ENCODE measurements at places on chromosomes 1 and 21. TPM values are rescaled to one million over a fixed set of nuclear protein-coding genes. Genes with fewer than 3 reads are reported as not detected.

KIF21B gene
- 31.8 TPM for total RNA-seq

TDRD10 gene
- not detected for total RNA-seq

- H3K27ac ChIP-seq = no peak overlapping the region
- no peaks in the 10 kb centered on the region for H3K36me3 ChIP-seq
- no peak for DNase-seq
Measured at GRCh38 chr1:5526385-5526750, 465.9 kb downstream of the NPHP4 start.

DNA sequence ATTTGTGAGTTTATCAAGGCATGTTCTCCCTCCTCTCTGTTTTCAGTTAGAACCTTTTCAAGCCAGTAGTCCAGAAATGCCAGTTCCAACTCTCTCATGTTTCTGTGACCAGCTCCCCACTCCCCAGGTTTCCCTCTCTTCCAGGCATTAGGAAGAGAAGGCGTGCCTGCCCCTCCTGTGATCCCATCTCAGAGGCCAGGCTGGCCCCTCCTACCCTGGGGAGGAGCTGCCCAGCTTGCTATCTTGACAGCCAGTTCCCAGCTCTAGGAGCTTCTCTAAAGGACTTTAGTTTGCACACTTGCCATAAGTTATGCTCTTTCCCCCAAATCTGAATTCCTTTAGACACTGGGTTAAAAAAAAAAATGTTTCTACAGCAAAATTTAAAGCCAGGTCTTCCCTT lies 8.9 kb downstream of the HYI start:
- no peak overlapping the region for H3K27ac ChIP-seq
- peaks cover 91% of the 10 kb centered on the region for H3K36me3 ChIP-seq
- no peaks in the 10 kb centered on the region for H3K27me3 ChIP-seq
- DNase-seq = no peak
- H3K4me1 ChIP-seq = no peaks in the 10 kb centered on the region

GRCh38 chr1:54556110-54556509 lies 8.1 kb downstream of the ACOT11 start:
- no peak for DNase-seq
- no peak overlapping the region for H3K27ac ChIP-seq
- H3K27me3 ChIP-seq = peaks cover 11% of the 10 kb centered on the region
- no peaks in the 10 kb centered on the region for H3K36me3 ChIP-seq
- H3K4me3 ChIP-seq = no peak overlapping the region
